ENCODE measurements at places on chromosomes 16 and 17. TPM values are rescaled to one million over a fixed set of nuclear protein-coding genes. Genes with fewer than 3 reads are reported as not detected.

KRTAP2-2 gene
- total RNA-seq, result not detected

MYO1D gene
- 51.9 TPM for total RNA-seq

DNA sequence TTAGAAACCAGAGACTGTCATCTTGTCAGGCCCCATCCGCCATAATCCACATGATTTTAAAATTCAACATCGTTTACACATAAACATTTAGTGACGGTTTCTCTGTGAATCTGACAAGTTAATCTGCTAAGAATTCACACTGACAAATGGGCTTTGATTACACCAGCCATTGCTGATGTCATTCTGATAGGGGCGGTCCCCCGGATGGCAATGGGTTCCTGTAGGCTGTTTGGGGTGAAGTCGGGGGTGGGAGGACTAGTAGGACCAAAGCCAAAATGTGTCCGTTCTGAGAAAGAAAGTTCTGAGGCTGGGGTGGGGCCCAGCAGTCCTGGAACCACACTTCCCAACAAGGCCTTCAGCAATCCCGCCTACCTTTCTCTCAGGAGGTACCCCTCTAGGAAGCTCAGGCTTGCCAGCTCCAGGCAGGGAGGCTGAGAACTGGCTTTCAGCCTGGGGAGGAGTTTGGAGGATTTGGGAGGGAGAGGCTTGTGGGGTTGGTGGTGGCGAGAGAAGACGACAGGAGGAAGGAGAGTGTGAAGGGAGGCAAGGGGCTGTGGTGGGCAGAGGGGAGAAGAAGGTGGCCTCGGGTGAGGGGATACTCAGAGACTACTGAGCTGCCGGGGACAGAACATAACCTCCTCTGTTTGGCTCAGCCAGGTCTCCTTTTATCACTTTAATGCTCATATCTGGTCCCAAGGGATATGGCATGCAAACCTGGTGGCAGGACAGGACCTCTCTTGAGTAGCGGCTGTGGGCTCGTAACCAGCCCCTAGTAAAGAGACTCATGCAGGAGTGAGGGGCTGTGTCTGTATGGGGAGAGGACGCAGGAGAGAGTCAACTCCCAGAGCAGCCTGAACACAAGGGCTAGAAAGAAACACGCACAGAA is 8.6 kb downstream of the HIC1 start:
- DNase-seq, result no peak

DNA sequence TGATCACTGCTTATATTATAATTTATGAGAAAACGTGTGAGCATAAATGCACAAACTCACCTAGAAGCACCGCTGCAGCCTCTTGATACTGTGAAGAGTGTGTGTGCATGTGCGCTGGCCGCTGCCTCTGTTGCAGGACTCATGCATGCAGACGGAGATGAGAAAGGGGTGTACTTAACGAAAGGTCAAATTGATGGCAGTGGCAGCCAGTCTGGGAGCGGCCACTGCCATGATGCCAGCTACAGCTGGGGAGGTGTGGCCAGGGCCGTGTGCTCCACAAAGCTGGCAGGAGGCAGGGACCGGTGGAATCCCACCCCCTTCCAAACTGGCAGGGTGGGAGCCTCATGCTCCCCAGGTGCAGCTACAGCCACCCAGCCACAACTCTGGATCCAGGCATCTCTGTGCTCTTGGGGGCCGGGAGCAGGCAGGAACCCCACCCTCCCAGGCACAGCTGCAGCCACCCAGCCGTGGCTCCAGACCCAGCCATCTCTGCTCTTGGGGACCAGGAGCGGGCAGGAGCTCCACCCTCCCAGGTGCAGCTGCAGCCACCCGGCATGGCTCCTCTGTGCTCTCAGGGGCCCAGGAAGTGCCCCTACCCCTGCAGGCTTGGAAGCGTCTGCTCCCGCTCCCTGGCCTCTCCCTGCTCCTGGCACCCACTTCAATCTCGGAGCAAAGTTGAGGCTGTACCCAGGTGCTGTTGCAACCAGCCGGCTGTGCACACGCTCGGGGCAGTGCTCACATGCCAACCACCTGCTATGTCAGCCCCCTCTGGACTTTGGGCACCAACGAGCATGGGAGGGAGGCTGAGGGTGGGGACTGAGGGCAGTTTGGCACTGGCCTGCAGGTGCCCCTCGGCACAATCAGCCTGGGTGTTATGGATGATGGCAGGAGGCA is 77.5 kb upstream of the CHMP6 start:
- DNase-seq, result no peak

GRCh38 chr16:67803894-67804293 is 2.5 kb downstream of the RANBP10 start:
- DNase-seq, result no peak

GRCh38 chr16:50540711-50541007 is 7.5 kb upstream of the NKD1 start:
- no peak for DNase-seq
